ENCODE measurements at places on chromosomes 1 and 21.

DNA sequence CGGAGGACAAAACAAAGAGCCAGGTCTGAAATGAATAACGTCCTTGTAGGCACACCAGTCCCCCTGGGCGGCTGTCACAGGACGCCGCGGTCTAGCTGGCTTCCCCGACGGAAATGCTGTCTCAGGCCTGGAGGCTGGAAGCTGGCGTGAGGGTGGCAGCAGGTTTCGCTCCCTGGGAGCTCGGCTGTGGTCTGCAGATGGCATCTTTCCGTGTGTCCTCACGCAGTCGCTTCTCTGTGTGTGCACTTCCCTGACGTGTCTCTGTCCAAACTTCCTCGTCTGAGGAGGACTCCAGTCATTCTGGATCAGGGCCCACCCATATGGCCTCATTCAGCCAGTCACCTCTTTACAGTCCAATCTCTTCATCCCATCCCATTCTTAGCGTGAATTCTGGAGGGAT is 14.2 kb downstream of the TNFRSF14 start:
- no peaks in the 10 kb centered on the region for H3K4me1 ChIP-seq
- H3K27me3 ChIP-seq: no peaks in the 10 kb centered on the region
- H3K36me3 ChIP-seq: no peaks in the 10 kb centered on the region
- DNase-seq: no peak
- H3K27ac ChIP-seq: no peak overlapping the region
- H3K4me3 ChIP-seq: no peak overlapping the region

DNA sequence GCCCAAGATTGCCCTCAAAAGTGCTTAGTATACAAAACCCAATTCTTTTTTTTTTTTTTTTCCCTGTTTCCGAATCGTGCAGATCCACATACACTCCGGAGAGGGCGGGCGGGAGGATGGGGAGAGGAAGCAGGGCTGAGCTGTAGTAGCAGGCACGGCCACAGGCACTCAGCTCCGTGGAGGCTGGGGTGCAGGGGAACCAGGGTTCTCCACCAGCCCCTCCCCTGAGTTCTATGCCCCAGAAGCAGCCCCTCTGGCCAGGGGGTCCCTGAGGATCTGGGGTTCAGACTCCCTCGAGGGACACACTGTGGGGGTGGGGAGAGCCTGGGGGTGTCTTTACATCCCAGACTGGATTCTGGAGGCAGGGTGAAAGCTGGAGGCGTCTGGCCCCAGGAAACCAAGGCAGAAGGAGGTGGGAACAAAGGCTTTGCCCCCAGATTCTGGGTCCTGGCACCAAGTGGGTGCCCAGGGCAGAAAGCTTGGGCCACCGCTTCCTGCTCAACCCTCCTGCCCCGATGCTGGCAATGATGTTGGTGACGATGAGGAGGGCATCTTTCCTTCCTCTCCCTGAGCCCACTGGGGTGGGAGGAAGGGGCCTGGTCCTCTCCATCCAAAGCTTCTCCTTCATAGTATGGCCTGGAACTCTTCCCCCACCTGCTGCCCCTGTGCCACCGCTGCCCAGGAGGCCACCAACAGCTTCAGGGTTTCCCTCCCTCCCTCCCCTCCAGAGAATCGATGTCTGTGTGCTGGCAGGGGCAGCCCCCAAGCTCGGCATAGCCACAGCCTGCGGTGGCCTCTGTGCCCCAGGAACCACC is 106.4 kb upstream of the TARDBP start:
- no peaks in the 10 kb centered on the region for H3K36me3 ChIP-seq
- no peak overlapping the region for H3K4me3 ChIP-seq
- no peaks in the 10 kb centered on the region for H3K27me3 ChIP-seq
- DNase-seq: peak; percentile 42
- H3K27ac ChIP-seq: no peak overlapping the region

GRCh38 chr1:12620931-12621330 is 2.9 kb upstream of the DHRS3 start:
- DNase-seq: no peak
- H3K4me1 ChIP-seq: peaks cover 14% of the 10 kb centered on the region
- no peak overlapping the region for H3K27ac ChIP-seq
- no peaks in the 10 kb centered on the region for H3K36me3 ChIP-seq

- H3K27me3 ChIP-seq: no peaks in the 10 kb centered on the region
- H3K36me3 ChIP-seq: no peaks in the 10 kb centered on the region
- H3K4me3 ChIP-seq: no peak overlapping the region
These were observed 7.7 kb downstream of the KRTAP19-8 start for GRCh38 chr21:31030367-31031106.

- no peak overlapping the region for H3K4me3 ChIP-seq
- H3K27me3 ChIP-seq: no peaks in the 10 kb centered on the region
- H3K4me1 ChIP-seq: peaks cover 10% of the 10 kb centered on the region
- no peaks in the 10 kb centered on the region for H3K36me3 ChIP-seq
These were observed 72.9 kb downstream of the AGPAT3 start for GRCh38 chr21:43937891-43938309.

DNA sequence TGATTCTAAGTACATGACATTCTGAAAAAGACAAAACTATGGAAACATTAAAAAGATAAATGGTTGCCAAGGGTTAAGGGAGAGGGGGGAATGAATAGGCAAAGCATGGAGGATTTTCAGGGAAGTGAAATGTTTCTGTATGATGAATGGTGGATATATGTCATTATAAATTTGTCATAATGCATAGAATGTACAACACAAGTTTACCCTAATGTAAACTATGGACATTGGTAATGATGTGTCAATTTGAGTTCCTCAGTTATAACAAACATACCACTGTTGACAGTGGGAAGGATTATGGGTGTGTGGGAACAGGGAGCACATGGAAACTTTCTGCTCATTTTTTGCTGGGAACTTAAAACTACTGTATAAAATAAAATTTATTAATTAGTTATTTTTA is 427.1 kb upstream of the ESRRG start:
- H3K36me3 ChIP-seq: no peaks in the 10 kb centered on the region
- no peak overlapping the region for H3K27ac ChIP-seq
- no peaks in the 10 kb centered on the region for H3K27me3 ChIP-seq
- peaks cover 7% of the 10 kb centered on the region for H3K4me1 ChIP-seq
- peak; percentile 86 for DNase-seq
- H3K4me3 ChIP-seq: no peak overlapping the region

GRCh38 chr1:80245813-80246212 is 1239.3 kb upstream of the ADGRL4 start:
- H3K27ac ChIP-seq: no peak overlapping the region
- H3K36me3 ChIP-seq: no peaks in the 10 kb centered on the region
- H3K4me1 ChIP-seq: no peaks in the 10 kb centered on the region
- DNase-seq: no peak
